ENCODE measurements at places on chromosomes 2 and 18. TPM values are rescaled to one million over a fixed set of nuclear protein-coding genes. Genes with fewer than 3 reads are reported as not detected.
A peak's percentile ranks its signal among the peaks of the same experiment; 100 is the strongest.

Gene SNORC
- 1.9 TPM for polyA plus RNA-seq

Gene AMER3
- not detected for polyA plus RNA-seq

Gene ACVR1
- polyA plus RNA-seq = 19.3 TPM

Gene CHRNG
- 167 TPM for polyA plus RNA-seq

DNA sequence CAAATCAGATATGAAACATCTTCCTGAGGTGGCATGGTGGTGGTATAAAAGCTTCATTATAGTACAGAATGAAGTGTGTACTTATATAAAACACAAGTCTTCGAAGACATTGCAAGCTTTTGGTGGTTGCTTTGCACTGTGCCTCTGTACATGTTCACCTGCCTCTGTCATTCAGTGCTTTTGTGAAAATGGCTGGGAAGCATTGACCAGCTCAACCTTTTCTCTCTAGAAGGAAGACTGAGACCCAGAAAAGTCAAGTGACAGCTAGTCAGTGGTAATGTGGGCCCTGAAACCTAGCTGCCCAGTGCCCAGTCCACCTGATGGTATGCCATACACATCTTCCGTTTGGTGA, 12.1 kb downstream of the ITGA6 start:
- no peak for DNase-seq

- DNase-seq = no peak
These were observed 245.0 kb upstream of the FN1 start for GRCh38 chr2:215680605-215681598.

DNA sequence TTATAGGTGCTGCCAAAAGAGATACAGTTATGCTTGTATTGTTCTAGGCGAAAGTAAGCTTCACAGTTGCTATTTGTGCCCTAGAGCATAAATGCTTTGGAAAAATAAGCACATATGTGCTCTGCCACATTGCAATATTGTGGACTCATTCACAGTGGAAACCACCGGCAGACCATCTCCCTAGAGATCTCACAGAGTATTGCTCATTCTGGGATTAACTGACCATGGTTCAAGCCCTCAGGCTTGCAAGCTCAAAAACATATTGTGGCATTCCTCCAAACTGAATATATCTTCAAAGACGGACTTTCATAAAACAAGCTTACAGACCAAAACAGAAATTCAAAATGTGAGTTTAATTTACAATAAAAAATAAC, 158.2 kb upstream of the CCDC150 start:
- no peak for DNase-seq

- no peak for DNase-seq
These were observed 204.3 kb downstream of the SEPTIN10 start for GRCh38 chr2:109409321-109410038.

- no peak for DNase-seq
These were observed 40.5 kb upstream of the GAREM1 start for GRCh38 chr18:32511147-32511546.

DNA sequence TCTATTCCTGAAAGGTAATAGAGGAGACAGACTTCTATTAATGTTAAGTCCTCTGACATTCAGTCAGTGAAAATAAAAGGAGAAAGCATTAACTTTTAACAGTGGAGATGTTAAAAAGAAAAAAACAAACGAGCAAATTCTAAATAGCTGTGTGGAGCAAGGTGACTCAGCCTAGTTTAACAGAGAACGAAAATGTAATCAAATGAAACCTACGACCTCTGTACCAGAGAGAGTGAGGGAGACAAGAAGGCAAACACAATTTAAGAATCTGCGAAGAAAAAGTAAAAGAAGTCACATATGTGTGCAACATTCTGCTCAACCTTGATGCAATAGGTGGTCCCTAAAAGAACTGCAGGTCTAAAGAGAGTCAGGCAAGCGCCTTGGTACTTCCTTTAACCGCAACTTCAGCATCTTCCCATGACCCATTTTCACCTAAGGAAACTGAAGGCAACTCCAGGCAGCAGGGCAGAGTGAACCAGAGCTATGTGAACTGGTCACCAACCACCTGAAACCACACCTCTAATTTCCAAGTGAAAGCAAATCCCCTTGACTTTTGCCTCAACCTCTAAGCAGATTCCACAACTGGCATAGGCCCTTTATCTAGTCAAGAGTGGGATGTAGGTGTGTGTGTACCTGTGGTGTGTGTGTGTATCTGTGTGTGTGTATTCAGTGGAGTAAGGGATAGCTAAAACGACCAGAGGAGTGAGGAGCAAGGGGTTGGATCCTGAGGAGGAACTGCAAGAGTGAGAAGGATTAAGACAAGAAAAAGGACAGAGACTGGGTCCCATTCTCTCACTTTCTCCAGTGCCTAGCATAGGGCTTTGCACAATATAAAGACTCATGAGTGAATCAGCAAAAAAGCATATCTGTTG, 43.0 kb downstream of the FIGN start:
- no peak for DNase-seq

DNA sequence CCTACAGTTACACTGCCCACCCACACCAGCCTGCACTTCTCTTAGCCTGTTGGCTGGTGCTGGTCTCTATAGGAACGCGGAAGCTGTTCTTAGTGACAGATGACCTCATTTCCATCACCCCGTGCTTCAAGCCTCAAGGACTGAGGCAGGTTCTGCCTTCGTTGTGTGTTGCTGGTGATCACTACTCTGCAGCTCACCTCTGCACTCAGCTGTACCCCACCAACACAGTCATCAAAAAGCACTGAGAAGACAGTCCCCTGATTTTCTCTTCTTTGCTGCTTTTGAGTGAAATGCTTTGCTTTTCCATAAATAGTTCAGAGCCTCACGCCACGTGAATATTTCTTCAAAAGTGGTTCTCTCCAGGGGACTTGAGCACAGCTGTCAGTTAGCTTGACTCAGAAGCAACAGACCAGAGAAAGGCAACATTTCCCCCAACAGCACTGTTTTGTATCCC, 225.7 kb upstream of the CCDC150 start:
- DNase-seq = peak; percentile 39

DNA sequence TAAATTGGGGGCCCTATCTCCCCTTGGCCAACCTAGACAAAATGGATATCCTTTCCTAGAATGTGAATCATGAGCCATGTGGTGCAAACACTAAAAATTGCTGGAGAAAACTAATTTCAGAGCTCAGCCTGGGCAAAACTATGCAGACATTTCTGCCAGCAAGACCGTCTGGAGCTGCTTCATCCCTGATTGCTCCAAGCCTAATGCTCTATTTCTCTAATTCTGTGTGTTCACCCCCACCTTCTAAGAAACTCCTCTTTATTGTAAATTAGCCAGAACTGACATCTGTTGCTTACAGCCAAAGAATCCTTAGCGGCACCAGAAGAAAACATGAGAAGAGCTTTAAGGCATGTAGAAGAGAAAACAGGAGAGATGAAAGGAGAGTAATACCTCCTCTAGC, 337.7 kb upstream of the CHAC2 start:
- no peak for DNase-seq

- DNase-seq = no peak
These were observed 280.6 kb upstream of the UBE2E3 start for GRCh38 chr2:180699657-180700361.

Data from hindlimb muscle (tissue), 1 donor.